GM23248 (cell line): ENCODE measurements at places on chromosomes 2 and 18. TPM values are rescaled to one million over a fixed set of nuclear protein-coding genes. Genes with fewer than 3 reads are reported as not detected.
A peak's percentile ranks its signal among the peaks of the same experiment; 100 is the strongest.

Gene MAP3K19
- polyA plus RNA-seq: not detected in 2 replicates

Gene ITGB6
- polyA plus RNA-seq: 0.05 TPM in 1 of 2 replicates, not detected in the other

DNA sequence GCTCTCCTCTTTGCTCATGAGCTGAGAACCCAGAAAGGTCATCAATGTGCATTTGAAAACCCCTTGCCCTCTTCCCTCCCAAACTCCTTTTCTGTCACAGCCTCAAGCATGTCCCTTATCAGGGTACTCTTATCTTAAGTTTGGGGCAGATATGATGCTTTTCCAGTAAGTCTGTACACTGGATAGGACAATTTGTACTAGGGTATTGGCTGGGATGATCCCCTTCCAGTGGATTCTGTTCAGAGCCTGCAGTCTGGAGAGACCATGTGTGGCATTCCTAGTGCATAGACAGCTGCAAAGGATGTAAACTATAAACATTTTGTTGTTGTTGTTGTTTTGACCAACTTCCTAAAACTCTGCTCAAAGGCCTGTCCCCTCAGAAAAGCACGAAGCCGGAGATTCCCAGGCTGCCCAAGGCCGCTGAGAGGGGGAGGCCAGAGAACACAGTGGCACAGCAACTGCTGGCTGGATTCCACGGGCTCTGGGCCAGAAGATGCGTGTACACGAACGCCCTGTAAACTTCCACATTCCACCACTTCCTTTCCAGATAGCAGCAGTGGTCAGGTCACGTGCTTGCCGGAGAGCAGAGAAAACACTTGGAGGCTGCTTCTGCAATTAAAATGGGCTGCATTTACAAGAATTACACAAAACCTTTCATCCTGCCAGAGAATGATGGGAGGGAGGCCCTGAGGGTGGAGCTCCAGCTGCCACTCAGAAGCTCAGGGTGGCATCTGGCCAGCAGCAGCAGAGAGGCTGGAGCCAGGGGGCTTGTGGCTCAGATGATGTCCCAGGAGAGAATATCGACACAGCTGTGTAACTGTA is 42.1 kb downstream of the BMP10 start:
- no peaks in the 10 kb centered on the region for H3K36me3 ChIP-seq
- no peaks in the 10 kb centered on the region for H3K27me3 ChIP-seq
- H3K4me3 ChIP-seq: peak overlapping the region; percentile 23; the same call in 1 of the 2 replicates
- no peak overlapping the region for H3K27ac ChIP-seq
- peak; percentile 90 for DNase-seq

GRCh38 chr18:62693659-62694058 is 21.7 kb upstream of the PHLPP1 start:
- no peaks in the 10 kb centered on the region for H3K36me3 ChIP-seq
- peaks cover 5% of the 10 kb centered on the region; the same call in 1 of the 2 replicates for H3K27me3 ChIP-seq
- no peak overlapping the region for H3K4me3 ChIP-seq
- no peak overlapping the region for H3K27ac ChIP-seq
- no peaks in the 10 kb centered on the region for H3K4me1 ChIP-seq
- no peak for DNase-seq

DNA sequence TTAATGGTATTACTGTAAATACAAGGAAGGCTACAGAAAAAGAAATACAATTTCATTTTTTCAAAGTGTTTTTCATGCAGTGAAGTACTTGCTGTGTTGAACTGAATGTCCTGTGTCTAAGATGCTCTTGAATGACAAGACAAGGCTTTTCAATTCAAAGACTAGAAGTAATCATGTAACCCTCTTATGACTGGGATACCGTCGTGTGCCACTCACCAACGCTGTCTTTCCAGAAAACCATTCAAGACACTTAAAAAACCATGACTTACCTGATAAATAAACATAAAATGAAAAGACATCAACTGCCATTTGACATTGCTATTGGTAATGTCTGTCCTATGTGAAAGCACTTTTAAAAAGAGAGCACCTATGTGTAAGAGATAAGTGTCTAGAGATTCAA is 183.1 kb upstream of the DPP10 start:
- no peak overlapping the region for H3K27ac ChIP-seq
- no peaks in the 10 kb centered on the region for H3K27me3 ChIP-seq
- no peaks in the 10 kb centered on the region for H3K4me1 ChIP-seq

GRCh38 chr2:101842471-101842870 is 145.0 kb downstream of the MAP4K4 start:
- H3K27me3 ChIP-seq: no peaks in the 10 kb centered on the region
- H3K36me3 ChIP-seq: peaks cover 82% of the 10 kb centered on the region

GRCh38 chr2:219228041-219228910 is 1.2 kb downstream of the ATG9A start:
- no peaks in the 10 kb centered on the region for H3K27me3 ChIP-seq
- peak overlapping the region; percentile 88 for H3K27ac ChIP-seq
- peaks cover 22% of the 10 kb centered on the region for H3K4me1 ChIP-seq

DNA sequence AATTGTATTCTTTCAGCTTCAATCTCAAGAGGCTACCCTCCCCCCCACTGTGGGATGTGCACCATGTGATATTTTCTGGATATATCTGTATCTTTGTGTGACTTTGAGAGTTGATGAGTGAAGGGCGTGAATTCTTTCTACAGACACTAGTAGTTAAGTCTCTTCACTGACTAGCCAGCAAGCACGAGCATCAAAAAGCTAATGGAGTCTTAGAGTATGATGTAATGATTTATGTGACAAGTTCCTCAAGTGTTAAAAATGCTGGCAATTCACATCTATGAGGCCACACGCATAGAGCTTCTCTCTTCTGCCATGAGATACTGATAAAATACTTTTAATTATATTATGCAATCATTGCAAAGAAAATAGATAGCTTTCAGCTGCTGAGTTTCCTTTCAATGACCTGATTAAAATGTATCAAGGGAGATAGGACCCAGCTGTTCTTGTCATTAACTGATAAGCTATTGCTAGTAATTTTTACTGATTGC is 304.8 kb downstream of the TRIB2 start:
- no peaks in the 10 kb centered on the region for H3K4me1 ChIP-seq
- no peak overlapping the region for H3K4me3 ChIP-seq
- no peaks in the 10 kb centered on the region for H3K36me3 ChIP-seq
- H3K27ac ChIP-seq: no peak overlapping the region

DNA sequence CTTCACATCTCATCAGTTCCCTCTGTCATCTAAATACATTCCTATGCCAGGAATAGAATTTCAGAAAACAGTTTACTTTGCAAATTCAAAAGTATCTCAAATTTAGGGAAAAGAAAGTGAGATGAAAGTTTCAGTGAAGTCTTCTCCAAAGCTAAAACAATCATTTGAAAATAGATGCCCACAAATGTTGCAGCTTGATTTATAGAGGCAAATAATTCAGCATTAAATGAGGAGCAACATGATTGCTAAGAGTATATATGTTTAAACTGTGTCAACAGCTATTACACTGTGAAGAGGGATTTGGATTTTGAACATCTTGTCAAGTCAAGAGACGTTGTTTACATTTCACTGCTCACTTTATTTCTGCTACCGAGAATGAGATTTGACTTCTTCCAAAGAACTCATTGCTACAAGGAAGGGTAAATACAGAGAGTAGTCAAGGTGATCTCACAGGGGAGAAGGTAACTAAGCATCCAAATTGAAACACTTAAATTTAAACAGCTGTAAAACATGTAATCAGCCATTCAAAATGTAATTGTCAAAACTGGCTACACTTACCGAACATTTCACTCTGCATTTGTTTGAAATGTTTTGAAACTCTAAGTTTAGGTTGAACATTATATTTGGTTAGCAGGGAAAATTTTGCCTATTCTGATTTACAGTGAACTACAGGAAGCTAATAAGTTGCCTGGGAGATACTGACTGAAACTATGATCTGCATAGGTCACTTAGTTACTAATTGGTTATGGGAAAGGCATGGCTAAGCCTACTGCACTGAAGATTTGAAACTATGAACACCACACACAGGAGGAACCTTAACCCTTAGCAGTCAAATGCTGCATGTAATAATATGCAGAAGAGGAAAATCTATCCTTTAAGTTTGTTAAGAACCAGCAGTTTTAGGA is 33.2 kb upstream of the GALNT3 start:
- H3K4me1 ChIP-seq: no peaks in the 10 kb centered on the region
- no peak overlapping the region for H3K27ac ChIP-seq
- H3K27me3 ChIP-seq: no peaks in the 10 kb centered on the region

GRCh38 chr2:169175112-169175511 is 105.7 kb downstream of the DHRS9 start:
- H3K4me3 ChIP-seq: no peak overlapping the region
- DNase-seq: no peak
- H3K27ac ChIP-seq: no peak overlapping the region
- H3K4me1 ChIP-seq: no peaks in the 10 kb centered on the region

- H3K36me3 ChIP-seq: no peaks in the 10 kb centered on the region
- H3K4me3 ChIP-seq: no peak overlapping the region
- H3K4me1 ChIP-seq: peaks cover 10% of the 10 kb centered on the region
These were observed 280.0 kb upstream of the RAB12 start for GRCh38 chr18:8329186-8329771.
